ENCODE measurements at places on chromosomes 13 and 19. TPM values are rescaled to one million over a fixed set of nuclear protein-coding genes. Genes with fewer than 3 reads are reported as not detected.

Gene PIP5K1C
- 17.1 TPM for total RNA-seq

Gene ANGPTL8
- total RNA-seq: not detected

Gene JOSD2
- total RNA-seq: 10.5 TPM

Gene CLDND2
- total RNA-seq: not detected

Gene ZNF573
- 25.7 TPM for total RNA-seq

Gene CGB2
- not detected for total RNA-seq

Gene SNRPD2
- 177 TPM for total RNA-seq

Gene CTXN1
- 0.63 TPM for total RNA-seq

Gene PLK5
- total RNA-seq: 0.37 TPM

Data from urinary bladder (tissue), 4 donors.